ENCODE measurements at places on chromosomes 12 and 14. TPM values are rescaled to one million over a fixed set of nuclear protein-coding genes. Genes with fewer than 3 reads are reported as not detected.

- DNase-seq: no peak
- H3K4me1 ChIP-seq: no peaks in the 10 kb centered on the region
Measured at GRCh38 chr12:18502422-18502968, 235.3 kb downstream of the PLCZ1 start.

GRCh38 chr12:74526535-74526934 is 11.1 kb upstream of the ATXN7L3B start:
- peaks cover 2% of the 10 kb centered on the region for H3K27me3 ChIP-seq
- no peaks in the 10 kb centered on the region for H3K4me1 ChIP-seq
- DNase-seq: no peak
- H3K4me3 ChIP-seq: no peak overlapping the region
- H3K36me3 ChIP-seq: no peaks in the 10 kb centered on the region
- no peak overlapping the region for H3K27ac ChIP-seq

GRCh38 chr14:36627981-36628380 is 33.7 kb upstream of the PAX9 start:
- no peak overlapping the region for H3K4me3 ChIP-seq
- peaks cover 4% of the 10 kb centered on the region for H3K27me3 ChIP-seq

DNA sequence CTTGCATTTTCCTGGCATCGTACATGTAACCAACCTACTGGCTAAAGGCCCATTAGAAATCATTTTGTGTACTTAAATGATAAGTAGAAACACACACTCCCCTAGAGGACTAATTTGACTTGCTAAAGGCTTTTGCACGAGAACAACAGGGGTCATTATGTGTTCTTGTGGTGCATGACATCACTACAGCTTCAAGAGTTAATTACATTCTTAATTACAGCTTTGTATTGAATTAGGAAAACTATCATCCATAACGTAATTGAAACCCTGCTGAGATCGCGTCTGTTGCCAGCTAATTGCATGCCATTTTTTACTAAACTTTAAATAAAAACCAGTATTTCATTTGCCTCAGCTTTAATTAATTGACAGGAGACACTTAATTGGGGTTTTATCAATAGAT is 51.4 kb downstream of the TMEM132C start:
- DNase-seq: no peak
- no peaks in the 10 kb centered on the region for H3K27me3 ChIP-seq
- H3K4me3 ChIP-seq: no peak overlapping the region
- no peak overlapping the region for H3K27ac ChIP-seq
- H3K36me3 ChIP-seq: no peaks in the 10 kb centered on the region
- no peaks in the 10 kb centered on the region for H3K4me1 ChIP-seq

DNA sequence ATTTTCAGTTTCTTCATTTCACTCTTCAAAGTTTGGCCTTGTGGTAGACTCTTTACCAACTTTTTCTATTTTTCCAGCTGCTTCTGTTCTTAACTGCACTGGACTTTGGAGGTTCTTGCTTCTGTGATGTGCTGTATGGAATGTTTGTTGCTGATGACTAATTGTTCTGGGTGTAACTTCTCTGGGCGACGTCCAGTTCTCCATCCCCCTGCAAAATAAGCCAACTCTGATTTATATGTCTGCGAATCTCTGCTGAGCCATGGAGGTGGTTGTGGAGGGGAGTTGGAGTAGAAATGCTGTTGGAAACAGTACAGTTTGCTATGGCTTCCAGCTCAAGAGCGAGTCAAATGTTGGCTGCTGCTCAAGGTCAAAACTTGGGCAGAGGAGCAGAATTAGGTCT is 113.9 kb upstream of the DYRK2 start:
- no peak overlapping the region for H3K27ac ChIP-seq
- H3K36me3 ChIP-seq: no peaks in the 10 kb centered on the region
- DNase-seq: no peak
- H3K4me3 ChIP-seq: no peak overlapping the region
- no peaks in the 10 kb centered on the region for H3K27me3 ChIP-seq
- H3K4me1 ChIP-seq: no peaks in the 10 kb centered on the region

DNA sequence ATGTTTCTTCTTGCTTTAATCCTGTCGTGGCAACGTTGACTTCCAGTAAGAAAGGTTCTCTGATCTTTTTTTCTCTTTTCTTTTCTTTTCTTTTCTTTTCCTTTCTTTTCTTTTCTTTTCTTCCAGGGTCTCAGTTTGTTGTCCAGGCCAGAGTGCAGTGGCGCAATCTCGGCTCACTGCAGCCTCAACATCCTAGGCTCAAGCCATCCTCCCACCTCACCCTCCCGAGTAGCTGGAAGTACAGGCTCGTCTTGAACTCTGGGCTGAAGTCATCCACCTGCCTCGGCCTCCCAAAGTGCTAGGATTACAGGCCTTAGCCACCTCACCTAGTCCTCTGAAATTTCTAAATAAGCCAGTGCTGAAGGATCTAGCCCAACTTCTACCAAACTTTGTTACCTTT is 1.3 kb upstream of the MAP3K9 start:
- peak overlapping the region; percentile 64 for H3K27ac ChIP-seq
- peaks cover 3% of the 10 kb centered on the region for H3K4me1 ChIP-seq
- H3K36me3 ChIP-seq: no peaks in the 10 kb centered on the region
- no peak overlapping the region for H3K4me3 ChIP-seq
- no peak for DNase-seq

DNA sequence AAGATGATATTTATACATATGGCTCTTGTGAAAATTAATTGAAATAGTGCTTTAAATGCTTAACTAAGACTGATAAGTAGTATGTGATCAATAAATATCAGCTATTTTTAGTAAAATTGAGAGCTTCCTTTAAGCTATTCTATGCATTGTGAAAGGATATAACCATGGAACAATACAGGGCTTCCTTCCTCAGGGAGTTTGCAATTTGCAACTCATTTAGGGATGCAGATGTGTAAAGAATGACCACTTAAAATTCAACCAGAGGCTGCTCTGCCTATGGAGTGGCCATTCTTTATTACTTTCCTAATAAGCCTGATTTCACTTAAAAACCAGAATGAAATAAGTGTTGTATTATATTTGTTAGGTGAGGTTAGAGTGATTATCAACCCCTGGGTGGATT is 103.2 kb upstream of the PRICKLE1 start:
- DNase-seq: no peak
- no peak overlapping the region for H3K4me3 ChIP-seq
- no peaks in the 10 kb centered on the region for H3K27me3 ChIP-seq
- no peaks in the 10 kb centered on the region for H3K36me3 ChIP-seq

DNA sequence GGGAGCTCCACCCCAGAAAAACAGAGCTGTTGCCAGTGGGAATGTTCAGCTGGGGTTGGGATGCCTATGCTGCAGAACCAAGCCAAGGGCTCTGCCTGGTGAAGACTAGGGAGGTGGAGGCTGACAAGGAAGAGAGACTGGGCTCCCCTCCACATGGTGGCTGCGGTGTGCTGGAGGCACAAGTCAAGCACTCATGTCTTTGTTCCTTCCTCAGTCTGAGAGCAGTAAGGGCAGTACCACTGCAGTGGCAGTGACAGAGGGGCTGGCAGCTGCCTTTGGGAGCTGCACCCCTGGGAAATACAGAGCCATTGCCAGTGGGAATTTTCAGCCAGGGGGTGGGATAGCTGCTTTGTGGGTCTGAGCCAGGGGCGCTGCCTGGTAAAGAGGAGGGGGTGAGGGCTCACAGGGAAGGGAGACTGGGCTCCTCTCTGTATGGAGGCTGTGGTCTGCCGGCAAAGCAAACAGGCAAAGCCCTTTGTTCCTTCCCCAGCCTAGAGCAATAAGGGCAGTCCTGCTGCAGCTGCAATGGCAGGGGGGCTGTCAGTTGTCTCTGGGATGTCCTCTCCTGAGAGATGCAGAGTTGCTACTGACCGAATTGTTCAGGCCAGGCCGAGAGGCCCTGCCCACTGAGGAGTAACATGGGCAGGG is 255.9 kb downstream of the RAD51B start:
- no peak for DNase-seq
- H3K36me3 ChIP-seq: no peaks in the 10 kb centered on the region
- no peaks in the 10 kb centered on the region for H3K27me3 ChIP-seq
- H3K4me3 ChIP-seq: no peak overlapping the region
- H3K27ac ChIP-seq: no peak overlapping the region

- no peak overlapping the region for H3K27ac ChIP-seq
- H3K36me3 ChIP-seq: no peaks in the 10 kb centered on the region
- H3K27me3 ChIP-seq: peaks cover 32% of the 10 kb centered on the region
- DNase-seq: no peak
- no peak overlapping the region for H3K4me3 ChIP-seq
Measured at GRCh38 chr14:94538070-94538740, 23.0 kb upstream of the SERPINA4 start.

HOXC13 gene
- not detected for total RNA-seq

DNA sequence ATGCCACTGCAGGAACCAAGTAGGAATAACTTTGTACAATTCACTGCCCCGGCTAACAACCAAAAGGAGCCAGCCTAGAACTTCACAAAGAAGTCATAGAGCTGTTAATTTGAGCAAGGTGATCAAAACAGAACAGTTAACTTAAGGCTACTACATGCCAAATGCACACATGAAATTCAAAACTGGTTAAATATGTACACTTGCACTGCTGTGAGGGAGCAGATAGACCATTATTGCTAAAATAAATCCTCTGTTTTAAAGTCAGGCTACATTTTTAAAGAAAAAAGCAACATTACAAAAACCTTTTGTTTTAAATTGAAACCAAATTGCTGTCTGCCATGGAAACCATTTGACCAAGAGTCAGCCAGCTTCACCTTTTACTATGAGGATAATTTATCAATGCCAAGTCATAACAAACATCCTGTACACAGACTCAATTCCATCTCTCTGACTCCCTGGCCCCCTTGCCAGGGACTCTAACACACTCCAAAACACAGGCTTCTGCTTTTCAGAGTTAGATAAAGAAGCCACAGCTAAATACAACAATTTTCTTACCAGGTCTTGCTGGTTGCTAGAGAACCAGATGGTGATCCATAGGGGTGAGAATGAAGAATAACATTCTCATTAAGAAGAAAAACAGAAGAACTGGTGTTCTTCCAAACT is 84.0 kb downstream of the LRP6 start:
- H3K36me3 ChIP-seq: no peaks in the 10 kb centered on the region
- no peaks in the 10 kb centered on the region for H3K27me3 ChIP-seq
- no peak overlapping the region for H3K4me3 ChIP-seq

GRCh38 chr12:118746960-118747359 is 234.4 kb upstream of the SRRM4 start:
- no peak overlapping the region for H3K4me3 ChIP-seq
- H3K27me3 ChIP-seq: no peaks in the 10 kb centered on the region
- H3K27ac ChIP-seq: no peak overlapping the region
- H3K36me3 ChIP-seq: no peaks in the 10 kb centered on the region
- no peak for DNase-seq

DNA sequence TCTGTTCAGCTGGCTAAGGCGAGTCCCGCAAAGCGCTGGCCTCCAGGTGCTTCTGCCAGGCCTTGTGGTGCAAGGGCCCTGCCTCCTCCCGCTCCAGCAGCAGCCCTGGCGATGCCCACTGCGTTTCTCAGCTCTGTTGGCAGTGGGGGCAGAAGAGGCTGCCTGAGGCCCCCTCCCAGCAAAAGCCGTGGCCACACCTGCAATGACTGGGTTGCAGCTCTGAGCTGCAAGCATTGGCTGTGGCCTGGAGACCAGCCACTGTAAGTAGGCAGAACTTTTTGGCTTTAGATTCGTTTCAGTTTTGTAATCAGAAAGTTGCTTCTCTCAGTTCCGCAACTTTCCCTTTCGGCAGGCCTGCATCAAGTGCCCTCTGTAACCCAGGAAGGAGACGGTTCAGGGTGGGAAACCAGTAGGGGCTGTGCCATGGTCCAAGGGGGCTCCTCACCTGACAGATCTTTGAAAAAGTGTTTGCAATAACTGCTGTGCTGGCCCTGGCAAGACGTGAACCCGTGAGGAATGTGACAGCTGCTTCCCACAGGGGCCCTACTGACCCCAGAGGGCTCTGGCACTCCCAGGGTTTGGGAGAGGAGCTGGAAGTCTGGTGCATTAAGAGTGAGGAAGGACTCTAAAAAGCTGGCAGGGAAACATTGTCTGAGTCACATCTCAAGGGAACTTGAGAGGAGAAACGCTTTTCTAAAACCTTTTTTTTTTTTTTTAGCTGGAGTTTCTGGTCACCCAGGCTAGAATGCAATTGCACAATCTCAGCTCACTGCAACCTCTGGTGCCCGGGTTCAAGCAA is 54.5 kb upstream of the MAX start:
- no peaks in the 10 kb centered on the region for H3K4me1 ChIP-seq
- no peaks in the 10 kb centered on the region for H3K27me3 ChIP-seq
- H3K36me3 ChIP-seq: no peaks in the 10 kb centered on the region
- no peak overlapping the region for H3K4me3 ChIP-seq
- no peak for DNase-seq

MYH6 gene
- not detected for total RNA-seq

GRCh38 chr12:114767084-114767760 is 83.2 kb upstream of the TBX3 start:
- no peak for DNase-seq
- no peaks in the 10 kb centered on the region for H3K27me3 ChIP-seq
- H3K4me3 ChIP-seq: no peak overlapping the region
- H3K36me3 ChIP-seq: no peaks in the 10 kb centered on the region

DNA sequence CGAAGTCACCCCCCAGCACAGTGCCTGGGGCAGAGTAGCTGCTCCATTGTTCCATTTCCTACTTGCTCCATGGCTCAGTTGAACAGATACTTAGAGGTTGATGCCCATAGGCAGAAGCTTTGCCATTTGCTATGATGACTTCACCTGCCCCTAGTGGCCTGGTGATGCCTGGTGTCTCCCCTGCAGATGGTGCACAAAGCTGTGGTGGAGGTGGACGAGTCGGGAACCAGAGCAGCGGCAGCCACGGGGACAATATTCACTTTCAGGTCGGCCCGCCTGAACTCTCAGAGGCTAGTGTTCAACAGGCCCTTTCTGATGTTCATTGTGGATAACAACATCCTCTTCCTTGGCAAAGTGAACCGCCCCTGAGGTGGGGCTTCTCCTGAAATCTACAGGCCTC is 10.6 kb downstream of the SERPINA5 start:
- H3K4me3 ChIP-seq: no peak overlapping the region
- no peaks in the 10 kb centered on the region for H3K36me3 ChIP-seq
- no peaks in the 10 kb centered on the region for H3K4me1 ChIP-seq
- no peak for DNase-seq

DNA sequence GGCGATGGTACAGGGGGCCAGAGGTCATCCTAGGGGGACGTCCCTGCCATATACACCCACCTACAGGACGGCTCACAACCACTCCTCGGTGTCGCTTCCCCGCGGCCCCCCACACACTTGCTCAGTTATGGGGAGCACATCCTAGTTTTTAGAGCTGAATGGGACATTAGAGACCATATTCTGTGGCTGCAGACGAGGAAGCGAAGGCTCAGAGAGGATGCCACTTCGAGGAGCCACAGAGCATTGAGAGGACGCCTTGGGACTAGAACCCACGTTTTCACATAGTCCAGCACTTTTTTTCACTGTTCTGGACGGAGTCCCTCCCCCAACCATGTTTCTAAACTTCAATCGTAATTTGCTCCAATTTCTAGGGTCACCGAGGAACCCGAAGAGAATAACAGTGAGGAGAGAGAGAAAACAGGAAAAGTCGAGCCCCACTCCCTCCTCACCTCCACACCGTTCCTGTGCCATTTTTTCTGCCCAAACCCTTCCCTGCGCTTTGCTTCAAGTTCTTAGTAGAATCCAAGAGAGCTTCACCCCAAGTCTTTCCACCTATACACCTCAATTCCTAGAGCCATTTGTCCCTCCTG is 641 bp upstream of the ASCL1 start:
- no peak for DNase-seq
- H3K4me3 ChIP-seq: no peak overlapping the region
